ENCODE measurements at places on chromosomes 13 and 19.

DNA sequence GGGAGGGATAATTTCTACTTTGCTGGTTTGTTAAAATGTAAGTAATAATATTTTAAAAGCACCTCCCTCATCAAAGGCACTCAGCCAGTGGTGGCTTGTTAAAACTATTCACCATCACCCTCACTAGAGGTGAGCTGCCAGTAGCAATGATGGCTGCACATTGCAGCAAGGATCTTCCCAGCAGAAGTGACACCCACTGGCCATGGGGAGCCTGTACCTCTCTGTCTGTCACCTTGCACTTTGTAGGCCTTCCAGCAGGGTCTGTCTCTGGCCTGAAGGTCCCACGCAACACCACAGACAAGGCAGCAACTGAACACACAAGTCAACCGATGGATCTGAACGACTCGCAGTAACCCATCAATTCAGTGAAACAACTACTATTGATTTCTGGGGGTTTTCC lies 47.3 kb upstream of the C13orf42 start:
- DNase-seq, result no peak

- no peak for DNase-seq
These were observed 13.5 kb downstream of the PPP1R13L start for GRCh38 chr19:45391346-45391745.

DNA sequence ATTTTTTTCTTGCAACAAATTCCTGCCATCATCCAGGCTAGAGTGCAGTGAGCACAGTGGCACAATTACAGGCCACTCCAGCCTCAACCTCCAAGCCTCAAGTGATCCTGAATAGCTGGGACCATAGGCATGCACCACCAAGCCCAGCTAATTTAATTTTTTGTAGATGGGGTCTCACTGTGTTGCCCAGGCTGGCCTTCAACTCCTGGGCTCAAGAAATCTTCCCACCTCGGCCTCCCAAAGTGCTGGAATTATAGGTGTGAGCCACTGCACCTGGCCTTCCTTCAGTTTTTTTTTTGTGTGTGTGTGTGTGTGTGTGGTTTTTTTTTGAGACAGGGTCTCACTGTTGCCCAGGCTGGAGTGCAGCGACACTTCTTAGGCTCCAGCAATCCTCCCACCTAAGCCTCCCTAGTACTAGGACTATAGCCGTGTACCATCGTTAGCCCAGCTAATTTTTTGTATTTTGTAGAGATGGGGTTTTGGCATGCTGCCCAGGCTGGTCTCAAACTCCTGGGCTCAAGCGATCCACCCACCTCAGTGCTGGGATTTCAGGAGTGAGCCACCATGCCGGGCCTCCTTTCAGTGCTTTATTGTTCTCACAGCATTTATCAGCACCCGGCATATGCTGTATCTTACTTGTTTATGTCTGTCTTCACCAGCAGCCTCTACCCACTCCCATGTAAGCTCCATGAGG lies 5.9 kb upstream of the SRRM5 start:
- DNase-seq, result no peak

DNA sequence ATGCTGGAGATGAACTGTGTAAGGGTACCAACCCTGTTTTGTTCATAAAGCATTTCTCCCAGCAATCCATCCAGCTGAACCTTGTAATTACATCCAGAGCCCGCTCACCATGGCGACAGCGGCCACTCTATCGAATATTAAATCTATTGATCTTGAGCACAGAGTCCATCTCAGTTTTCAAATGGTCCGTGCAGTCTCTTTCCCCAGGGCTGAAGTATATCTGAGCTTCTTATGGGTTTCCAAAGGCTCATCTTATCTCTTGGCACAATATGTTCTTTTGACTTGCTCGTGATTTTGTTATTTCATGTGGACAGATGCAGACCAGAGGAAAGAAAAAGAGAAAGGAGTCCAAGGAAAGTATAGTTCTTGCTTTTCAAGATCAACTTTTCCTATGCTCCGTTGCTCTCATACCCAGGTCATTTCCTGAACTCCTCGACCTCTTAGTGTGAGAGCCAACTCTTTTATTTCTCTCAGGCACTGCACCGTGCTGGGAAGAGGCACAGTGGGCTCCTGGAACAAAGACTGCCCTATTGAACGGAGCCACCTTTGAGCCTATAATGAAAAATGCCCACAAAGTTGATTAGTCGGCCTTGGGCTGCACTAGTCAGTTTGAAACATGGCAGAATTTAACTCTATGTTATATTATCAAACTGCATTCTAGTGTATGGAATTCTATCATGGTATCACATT lies 66.7 kb downstream of the RFC3 start:
- no peak for DNase-seq

DNA sequence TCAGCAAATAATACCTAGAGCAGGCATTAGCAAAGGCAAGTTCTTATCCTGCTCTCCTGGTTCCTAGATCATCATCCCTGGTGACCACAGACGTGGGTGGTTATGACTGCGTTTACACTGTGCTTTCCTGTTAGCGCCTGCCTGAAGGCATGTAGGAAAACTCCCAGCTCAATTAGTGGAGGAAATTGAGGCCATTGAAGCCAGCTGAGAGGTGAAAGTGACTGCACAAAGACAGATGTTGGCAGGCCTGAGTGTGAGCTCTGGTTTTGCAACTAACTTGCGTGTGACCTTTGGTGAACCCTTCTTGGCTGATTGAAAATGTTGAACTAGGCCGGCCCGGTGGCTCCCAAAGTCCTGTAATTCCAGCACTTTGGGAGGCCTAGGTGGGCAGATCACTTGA lies 17.5 kb upstream of the NWD1 start:
- DNase-seq, result peak; percentile 51

DNA sequence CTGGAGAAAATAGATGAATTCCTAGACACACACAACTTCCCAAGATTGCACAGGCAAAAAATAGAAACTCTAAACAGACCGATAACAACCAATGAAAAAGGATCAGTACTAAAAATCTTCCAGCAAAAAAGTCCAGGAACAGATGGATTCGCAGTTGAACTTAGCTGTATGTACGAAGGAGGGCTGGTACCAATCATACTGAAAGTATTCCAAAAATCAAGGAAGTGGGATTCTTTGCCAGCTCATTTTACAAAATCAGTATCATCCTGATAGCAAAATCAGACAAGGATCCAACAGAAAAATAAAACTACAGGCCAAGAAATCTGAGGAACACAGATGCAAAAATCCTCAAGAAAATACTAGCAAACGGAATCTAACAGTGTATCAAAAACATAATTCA lies 6.5 kb upstream of the LILRB2 start:
- peak; percentile 9 for DNase-seq

GRCh38 chr19:36997843-36998235 lies 80.4 kb upstream of the ZNF420 start:
- no peak for DNase-seq

GRCh38 chr13:107650081-107650701 lies 565.1 kb downstream of the LIG4 start:
- DNase-seq, result peak; percentile 68

DNA sequence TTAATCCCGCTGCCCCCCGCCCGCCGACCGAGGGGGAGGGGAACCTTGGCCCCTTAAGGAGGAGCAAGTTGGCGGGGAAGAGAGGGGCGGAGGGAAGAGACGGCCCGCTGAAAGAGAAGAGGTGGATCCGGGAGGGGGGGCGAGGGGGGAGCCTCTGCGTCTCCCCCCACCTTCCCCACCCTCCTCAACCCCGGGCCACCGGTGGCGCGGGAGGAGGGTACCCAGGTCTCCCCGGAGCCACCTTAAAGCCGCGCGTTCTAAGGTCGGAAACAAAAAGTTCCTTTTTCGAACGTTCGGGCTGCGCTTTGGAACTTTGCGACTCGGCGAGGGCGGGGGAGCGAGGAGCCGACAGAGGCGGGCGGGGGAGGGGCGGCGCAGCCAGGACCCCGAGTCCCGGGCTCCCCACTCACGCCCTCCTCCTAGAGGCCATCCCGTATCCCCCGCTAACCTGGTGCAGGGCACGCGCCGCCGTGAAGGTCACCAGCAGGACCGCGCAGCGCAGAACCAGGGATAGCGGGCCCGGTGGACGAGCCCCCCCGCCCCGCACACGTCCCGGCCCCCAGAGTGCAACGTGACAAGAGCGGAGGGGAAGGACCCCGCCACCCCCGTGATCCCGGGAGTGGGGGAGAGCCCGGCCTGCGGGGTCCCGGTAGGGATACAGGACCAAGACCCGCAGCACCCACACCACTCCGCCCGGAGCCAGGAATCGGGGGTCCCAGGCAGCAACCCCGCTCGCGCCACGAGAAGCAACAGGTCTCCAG lies 659 bp downstream of the ERF start:
- DNase-seq, result peak; percentile 57

- DNase-seq, result no peak
These were observed 4.9 kb downstream of the DIRAS1 start for GRCh38 chr19:2716275-2716650.

- peak; percentile 95 for DNase-seq
These were observed 121.9 kb upstream of the MLNR start for GRCh38 chr13:49098198-49098597.

DNA sequence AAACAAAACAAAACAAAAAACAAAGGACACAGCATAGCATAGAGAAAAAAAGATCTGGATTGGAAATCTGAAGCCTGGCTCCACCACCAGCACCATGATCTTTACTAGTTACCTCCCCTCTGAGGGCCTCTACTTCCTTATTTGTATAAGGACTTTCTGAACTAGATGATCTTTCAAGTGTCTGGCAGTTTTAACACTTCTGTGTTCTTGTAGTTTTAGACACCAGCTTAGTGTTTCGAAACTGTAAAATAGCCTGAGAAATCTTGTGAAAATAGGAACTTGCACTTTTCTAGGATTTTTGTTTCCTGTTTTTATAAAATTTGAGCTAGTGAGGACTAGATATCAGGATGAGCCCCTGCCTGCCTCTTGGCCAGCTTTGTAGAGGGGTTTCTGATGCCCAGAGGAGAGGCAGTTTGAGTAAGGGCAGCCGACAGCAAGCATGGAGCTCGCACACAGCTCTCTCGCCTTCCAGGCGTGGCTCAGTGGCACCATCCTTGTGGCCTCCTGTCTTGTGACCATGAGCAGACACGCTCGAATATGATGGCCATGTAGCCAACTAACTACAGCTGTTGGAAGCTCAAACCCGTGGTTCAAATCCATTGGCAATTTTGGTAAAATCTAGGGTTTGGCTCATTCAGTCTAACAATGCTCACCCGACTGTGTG lies 319.0 kb downstream of the KCNRG start:
- no peak for DNase-seq

- peak; percentile 38 for DNase-seq
These were observed 1.3 kb downstream of the BICRA start for GRCh38 chr19:47609906-47610894.

DNA sequence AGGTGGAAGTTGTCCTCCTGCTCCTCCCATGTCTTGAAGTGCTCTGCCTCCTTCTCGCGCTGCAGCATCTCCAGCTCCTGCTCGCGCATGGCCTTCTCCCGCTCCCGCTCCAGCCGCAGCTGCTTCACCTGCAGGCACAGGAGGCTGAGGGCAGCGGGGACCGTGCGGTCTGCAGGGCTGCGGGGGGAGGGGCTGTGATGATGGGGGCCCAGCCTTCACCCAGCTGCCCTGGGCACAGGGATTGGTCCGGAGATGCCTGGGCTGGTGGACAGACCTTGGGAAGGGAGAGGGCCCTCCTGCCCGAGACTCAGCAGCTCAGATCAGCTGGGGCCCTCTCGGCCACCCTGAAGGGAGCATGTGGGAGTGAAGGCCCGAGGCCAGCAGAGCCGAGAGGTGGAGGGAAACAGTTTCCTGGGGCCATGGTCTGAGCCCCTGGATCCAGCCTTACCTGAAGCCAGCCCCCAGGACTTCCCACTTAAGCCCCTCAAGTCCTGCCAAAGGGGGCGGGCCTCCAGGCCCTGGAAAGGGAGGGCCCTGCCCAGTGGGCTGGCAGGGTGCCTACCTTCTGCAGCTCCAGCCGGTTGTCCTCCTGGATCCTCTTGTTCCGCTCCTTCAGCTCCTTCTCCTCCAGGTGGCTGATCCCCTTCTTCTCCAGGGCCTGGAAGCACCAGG lies 6.3 kb downstream of the CACTIN start:
- no peak for DNase-seq

- DNase-seq, result no peak
These were observed 76.9 kb downstream of the GADD45B start for GRCh38 chr19:2552859-2553258.

- DNase-seq, result no peak
These were observed 143.4 kb downstream of the URI1 start for GRCh38 chr19:30085394-30085793.

DNA sequence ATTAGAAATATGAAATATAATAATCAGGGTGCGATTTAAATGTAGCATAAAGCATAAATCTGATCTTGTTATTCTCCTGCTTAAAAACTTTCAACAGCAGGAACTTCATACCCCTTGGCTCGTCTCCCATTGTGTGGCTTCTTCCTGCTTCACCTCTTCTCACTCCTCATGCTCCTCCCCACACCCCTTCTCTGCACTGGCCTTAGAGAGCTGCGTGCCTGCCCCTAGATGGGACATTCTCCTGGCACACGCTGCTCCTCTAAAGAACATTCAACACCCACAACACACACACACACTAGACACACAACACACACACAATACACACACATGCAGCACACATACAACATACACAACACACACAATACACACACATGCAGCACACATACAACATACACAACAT lies 104.6 kb upstream of the RAP2A start:
- no peak for DNase-seq

DNA sequence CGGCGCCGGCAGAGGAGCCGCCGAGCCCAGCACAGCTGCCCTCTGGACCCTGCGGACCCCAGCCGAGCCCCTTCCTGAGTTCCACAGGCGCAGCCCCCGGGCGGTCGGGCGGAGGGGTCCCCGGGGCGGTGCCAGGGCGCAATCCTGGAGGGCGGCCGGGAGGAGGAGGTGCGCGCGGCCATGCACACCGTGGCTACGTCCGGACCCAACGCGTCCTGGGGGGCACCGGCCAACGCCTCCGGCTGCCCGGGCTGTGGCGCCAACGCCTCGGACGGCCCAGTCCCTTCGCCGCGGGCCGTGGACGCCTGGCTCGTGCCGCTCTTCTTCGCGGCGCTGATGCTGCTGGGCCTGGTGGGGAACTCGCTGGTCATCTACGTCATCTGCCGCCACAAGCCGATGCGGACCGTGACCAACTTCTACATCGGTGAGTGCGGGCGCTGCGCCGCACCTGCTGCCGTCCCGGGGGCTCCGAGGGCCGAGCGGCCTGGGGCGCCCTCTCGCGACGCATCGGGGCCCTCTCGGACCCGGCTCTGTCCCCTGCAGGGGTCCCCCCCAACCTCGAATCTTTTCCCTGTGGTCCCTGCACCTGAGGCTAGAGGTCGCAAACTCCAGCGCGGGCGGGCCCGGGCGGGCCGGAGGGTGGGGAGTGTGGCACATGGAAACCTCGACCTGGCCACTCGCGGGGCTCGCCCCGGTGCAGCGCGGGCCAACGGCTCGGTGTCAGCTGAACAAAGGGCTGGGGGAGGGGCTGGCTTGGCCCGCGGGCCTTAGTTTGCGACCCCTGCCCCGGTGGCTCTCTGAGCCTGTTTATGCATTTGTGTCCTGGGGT lies at the start of gene KISS1R:
Gene KISS1R (plus strand): TSS at position 11 of the 829 bp plus-strand sequence. CDS start 170 bp downstream, at position 181.
- DNase-seq, result no peak

- no peak for DNase-seq
These were observed 247.3 kb downstream of the KCTD12 start for GRCh38 chr13:76638882-76639281.

All from fibroblast of lung (primary cell).